ENCODE measurements at places on chromosomes 7 and 10.

- DNase-seq: no peak
Measured at GRCh38 chr7:23544913-23545354, 13.2 kb upstream of the TRA2A start.

DNA sequence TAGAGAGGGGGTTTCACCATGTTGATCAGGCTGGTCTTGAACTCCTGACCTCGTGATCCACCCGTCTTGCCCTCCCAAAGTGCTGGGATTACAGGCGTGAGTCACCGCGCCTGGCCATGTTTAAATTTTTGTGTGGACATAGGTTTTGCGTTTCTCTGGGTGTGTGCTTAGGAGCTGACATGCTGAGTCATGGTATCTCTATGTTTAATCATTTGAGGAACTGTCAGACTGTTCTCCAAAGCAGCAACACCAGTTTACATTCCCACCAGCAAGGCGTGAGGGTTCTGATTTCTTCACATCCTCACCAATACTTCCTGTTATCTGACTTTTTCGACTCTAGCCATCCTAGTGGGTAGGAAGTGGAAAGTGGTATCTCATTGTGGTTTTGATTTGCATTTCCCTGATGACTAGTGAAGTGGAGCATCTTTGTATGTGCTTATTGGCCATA, 153.7 kb downstream of the DNAJB6 start:
- DNase-seq: peak; percentile 74

- no peak for DNase-seq
Measured at GRCh38 chr10:123906884-123907652, 15.5 kb upstream of the CPXM2 start.

GRCh38 chr7:6147627-6148026, 116.5 kb downstream of the ANKRD61 start:
- no peak for DNase-seq

DNA sequence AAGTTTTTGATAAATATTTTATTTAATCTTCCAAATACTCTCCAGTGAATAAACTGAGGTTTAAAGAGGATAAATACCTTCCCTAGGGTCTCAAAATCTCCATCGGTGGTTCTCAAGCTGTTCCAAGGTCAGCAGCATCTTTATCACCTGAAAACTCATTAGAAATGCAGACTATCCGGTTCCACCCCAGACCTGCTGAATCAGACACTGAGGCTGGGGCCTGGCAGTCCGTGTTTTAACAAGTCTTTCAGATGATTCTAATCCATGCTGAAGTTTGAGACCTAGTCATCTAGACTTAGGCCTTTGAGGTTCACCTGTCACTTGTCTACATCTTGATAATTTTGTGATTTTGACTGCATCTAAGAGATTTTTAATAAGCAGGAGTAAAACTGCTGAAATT, 37.5 kb downstream of the PLEKHA8 start:
- DNase-seq: no peak

- no peak for DNase-seq
Measured at GRCh38 chr10:71308985-71309384, 10.1 kb upstream of the SLC29A3 start.

- DNase-seq: no peak
Measured at GRCh38 chr7:128836729-128837348, 6.6 kb downstream of the FLNC start.

- no peak for DNase-seq
Measured at GRCh38 chr10:133139551-133140065, 20.4 kb upstream of the KNDC1 start.

GRCh38 chr10:27356738-27357137, 116.1 kb upstream of the ACBD5 start:
- no peak for DNase-seq

GRCh38 chr7:151166629-151167196, 781 bp downstream of the GBX1 start:
- DNase-seq: no peak

DNA sequence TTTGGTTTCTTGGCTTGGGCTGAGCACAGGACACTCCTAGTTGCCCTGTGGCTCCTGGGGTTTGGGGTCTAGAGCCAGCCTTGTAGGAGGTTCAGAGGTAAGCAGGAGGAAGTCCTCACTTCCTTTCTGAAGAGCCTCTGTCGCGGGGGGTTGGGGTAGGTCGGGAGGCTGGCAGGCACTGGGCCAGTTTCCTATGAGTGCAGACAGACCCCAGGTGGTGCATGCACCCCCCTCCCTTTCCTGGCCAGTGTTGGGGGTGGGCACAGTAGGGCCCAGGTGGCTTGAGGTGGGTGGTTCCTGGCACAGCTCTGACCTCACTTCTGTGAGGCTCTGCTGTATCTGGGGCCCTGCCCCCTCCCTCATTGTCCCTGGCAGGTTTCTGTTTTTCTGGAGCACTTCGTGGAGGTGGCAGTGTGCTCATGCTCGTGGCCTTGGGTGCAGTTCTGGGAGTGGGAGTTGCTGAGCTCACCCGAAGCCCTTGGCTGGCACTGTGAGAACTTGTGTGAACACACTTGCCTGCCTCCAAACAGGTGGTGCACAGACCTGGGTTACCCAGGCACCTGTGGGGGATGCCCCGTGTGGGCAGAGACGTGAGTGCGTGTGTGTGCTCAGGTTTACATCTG, 1.8 kb downstream of the PALD1 start:
- peak; percentile 25 for DNase-seq

- DNase-seq: no peak
Measured at GRCh38 chr7:51313738-51314425, 2.7 kb downstream of the COBL start.

DNA sequence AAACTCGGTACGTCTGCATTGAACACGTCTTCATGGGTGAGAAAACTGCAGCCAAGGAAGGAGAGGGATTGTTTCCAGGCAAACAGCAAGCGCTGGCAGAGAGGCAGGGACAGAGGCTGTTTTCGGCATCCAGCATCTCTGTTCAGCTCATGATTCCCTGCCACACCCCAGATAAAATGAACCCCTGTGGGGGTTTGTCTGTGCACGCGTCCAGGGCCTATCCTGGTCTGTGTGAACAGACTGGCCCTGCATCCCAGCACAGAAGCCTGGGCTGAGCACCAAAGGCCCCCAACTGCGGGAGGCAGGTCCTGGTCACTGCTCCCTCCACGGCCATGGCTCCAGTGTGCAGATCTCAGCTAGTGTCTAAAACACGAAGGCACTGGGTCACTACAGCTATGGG, 83.3 kb upstream of the FAM20C start:
- DNase-seq: no peak

- DNase-seq: no peak
Measured at GRCh38 chr7:26162431-26162830, 10.4 kb downstream of the NFE2L3 start.

GRCh38 chr10:31071232-31072005, 39.8 kb upstream of the ZNF438 start:
- no peak for DNase-seq

GRCh38 chr7:126589068-126589684, 663.6 kb downstream of the GRM8 start:
- no peak for DNase-seq

- no peak for DNase-seq
Measured at GRCh38 chr10:100659361-100660098, 85.9 kb upstream of the PAX2 start.

DNA sequence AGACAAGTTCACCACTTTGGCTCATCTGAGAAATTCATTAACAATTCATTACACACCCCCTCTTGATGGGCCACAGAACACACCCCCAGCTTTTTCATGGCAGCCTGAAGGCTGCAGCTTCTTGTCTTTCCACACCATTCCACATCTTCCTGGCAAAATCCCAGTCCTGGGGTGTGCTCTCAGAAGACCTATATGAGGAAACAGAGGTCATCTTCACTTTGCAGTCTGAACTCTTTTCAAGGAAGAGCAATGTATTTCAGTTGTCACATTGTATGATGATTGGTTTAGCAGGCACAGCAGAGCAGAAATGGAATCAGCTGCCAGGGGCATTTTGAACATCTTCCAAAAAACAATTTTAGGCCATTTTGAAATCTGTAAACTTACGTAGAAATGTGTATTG, 7.8 kb upstream of the LRRC27 start:
- DNase-seq: no peak

GRCh38 chr10:132904181-132904813, 38.1 kb downstream of the CFAP46 start:
- peak; percentile 4 for DNase-seq

- DNase-seq: no peak
Measured at GRCh38 chr7:159032753-159033472, 111.8 kb downstream of the VIPR2 start.

DNA sequence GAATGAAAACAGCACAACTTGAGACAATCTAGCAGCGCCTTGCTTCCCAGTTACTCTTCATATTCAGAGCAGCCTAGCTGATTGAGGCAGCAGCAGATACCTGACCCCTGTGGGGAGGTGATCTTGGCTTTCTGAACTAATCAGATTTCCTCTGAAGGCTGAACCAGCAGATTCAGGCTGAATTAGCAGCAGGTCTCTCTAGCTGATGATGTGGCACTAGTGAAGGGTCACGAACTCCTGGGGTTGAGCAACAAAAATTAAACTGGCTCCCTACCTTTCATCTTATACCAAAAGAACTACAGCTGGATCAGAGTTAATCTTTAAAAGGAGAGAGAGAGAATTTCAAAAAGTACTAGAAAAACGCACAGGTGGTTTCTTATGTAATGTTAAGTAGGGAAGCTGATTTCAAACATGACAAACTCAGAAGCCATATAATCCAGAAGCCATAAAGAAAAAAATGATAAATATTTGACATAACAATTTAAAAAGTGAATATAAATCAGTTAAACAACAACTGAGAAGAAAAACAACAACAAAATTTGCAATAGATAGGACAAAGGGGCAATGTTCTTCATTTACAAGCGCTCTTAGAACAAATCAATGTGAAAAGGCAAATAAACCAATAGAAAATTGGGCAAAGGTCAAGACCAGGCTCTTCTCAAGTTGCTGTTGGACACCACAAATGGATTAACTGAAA, 13.5 kb downstream of the SLC25A13 start:
- no peak for DNase-seq

DNA sequence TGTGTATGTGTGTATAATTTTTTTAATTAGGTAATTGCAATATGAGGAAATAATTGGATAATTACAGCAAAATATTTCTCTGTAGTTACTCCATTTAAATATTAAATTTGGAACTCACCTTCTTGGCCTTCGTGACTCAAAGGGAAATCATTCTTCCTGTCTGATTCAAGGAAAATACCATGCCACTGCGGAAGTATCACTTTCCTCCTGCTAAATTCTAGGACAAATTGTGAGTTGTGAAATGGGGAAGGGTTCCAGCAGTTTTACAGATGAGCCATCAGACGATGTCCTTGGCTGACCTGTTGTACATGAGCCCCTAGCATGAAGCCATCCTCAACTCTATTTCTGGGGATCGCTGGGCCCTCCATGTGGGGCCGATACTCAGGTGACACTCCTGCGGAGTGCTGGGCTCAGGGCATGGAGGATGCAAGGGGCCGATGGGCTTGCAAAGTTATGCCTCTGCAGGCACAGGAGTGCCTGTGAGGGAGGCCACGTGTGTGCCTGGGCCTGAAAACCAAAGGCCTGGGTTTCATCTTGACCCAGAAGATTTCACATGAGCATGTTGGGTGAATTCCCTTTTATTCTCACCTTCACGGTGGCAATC, 179.6 kb upstream of the TCERG1L start:
- DNase-seq: no peak

GRCh38 chr10:130807721-130808120, 503.8 kb downstream of the TCERG1L start:
- DNase-seq: no peak

DNA sequence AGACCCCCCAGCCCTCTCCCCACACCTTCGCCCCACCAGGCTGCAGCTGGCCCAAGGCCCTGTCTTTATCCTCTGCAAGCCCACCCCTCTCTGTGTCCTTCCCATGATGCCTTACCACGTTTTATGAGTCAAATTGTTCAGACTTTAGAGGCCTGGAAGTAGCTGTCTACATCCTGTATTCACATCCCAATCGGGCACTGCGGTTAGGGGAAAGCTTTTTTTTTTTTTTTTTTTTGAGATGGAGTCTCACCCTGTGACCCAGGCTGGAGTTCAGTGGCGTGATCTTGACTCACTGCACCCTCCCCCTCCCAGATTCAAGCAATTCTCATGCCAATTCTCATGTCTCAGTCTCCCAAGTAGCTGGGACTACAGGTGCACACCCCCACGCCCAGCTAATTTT, 121.5 kb upstream of the SH2B2 start:
- no peak for DNase-seq

DNA sequence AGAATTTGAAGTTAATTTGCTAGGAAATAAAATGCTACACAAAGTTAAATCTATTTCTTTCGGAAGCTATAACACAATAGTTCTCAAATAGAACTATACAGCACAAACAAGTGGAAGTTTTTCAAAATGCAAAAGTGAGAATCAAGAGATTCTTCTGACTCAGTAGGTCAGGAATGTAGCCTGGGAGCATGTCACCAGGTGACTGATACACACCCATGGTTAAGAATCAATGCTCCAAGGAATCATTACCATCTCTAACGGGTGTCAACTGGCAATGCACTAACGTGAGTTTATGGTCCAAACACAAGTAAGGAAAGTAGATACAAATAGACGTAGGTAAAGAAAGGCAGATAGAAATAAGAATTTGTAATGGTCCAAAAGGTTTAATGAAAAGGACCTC, 170.5 kb downstream of the SRPK2 start:
- no peak for DNase-seq

- DNase-seq: no peak
Measured at GRCh38 chr10:108014902-108015177, 850.3 kb upstream of the SORCS1 start.

- DNase-seq: no peak
Measured at GRCh38 chr7:137169282-137169698, 174.2 kb downstream of the PTN start.

GRCh38 chr10:131943021-131943814, 38.5 kb downstream of the BNIP3 start:
- DNase-seq: peak; percentile 8

- DNase-seq: no peak
Measured at GRCh38 chr10:61408105-61408504, 45.1 kb downstream of the TMEM26 start.

DNA sequence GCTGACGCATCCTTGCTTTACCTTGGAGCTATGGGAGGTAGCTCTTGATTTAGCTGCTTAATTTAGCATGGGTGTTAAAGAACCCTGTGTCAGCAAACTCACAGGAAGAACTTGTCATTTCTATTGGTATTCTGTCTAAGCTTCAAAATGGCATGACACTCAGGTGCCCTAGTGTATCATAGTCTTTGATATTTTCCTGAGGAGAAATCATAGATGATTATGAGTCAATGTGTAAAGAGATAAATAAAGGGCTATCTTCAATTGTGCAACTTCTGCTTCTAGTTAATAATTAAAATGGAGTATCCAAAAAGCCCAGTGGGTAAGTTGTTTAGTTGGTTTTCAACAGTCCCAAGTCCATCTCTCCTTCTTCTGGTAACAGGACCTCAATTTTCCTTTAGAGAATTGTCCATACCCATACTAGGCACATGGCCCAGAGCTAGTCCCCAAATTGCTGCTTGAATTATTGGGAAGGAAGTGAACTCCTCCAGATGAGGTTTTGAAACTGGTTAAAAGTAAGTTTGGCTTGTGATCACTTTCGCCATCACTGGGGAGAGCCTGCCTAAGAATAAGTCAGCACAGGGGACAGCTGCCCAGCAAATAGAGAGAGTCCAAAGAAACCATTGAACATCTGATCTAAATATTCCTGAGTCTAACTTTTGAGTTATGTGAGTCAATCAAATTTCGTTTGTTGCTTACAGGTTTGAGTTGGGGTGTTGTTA, 169.0 kb upstream of the PHYHIPL start:
- no peak for DNase-seq

GRCh38 chr10:86681047-86681446, 12.7 kb downstream of the LDB3 start:
- DNase-seq: no peak

GRCh38 chr10:101001659-101002035, 2.0 kb downstream of the LZTS2 start:
- DNase-seq: no peak
